ENCODE measurements at places on chromosomes 13 and 19. TPM values are rescaled to one million over a fixed set of nuclear protein-coding genes. Genes with fewer than 3 reads are reported as not detected.

GRCh38 chr19:1266916-1267476, 2.1 kb upstream of the CIRBP start:
- DNase-seq = no peak

DNA sequence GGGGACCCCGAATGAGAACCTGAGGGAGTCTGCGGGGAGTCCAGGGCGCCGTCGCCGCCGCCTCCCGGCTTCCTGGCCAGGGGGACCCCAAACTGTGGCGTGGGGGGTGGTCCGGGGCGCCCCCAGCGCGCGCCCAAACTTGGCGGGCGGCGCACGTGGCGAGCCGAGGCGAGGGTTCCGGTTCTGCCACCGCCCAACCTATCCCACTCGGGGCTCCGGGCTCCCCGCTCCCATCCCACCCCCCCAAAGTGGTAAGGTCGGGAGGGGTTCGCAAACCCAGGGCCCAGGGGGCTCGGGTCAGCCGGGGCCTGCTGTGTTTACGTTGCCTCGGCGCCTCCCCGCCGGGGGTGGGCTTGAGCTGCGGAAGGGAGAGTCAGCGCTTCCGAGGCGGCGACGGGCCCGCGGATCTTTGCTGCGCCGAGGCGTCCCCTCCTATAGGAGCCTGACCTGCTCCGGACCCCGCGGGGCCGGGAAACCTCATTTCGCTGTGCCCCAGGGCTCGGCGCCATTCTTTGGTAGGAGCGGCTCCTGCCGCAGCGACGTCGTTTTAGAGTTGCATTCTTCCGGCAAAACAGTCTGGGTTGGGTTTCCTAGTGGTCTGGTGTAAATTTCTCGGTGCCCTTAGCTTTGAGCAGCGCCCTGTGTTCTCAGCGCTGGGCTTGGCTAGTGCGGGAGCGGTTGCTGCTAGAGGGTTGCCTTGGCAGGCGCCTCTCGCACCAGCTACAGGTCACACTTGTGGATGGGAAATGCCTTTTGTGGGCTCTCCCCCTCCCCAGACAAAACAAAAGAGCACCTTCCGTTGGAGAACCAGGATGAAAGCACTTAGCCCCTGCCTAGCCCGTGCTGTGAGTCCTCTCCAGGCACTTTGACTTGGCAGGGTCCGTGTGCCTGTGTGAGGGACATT, 1.2 kb downstream of the DAZAP1 start:
- no peak for DNase-seq

GRCh38 chr19:55172741-55173140, 6.3 kb upstream of the DNAAF3 start:
- DNase-seq = no peak

DNA sequence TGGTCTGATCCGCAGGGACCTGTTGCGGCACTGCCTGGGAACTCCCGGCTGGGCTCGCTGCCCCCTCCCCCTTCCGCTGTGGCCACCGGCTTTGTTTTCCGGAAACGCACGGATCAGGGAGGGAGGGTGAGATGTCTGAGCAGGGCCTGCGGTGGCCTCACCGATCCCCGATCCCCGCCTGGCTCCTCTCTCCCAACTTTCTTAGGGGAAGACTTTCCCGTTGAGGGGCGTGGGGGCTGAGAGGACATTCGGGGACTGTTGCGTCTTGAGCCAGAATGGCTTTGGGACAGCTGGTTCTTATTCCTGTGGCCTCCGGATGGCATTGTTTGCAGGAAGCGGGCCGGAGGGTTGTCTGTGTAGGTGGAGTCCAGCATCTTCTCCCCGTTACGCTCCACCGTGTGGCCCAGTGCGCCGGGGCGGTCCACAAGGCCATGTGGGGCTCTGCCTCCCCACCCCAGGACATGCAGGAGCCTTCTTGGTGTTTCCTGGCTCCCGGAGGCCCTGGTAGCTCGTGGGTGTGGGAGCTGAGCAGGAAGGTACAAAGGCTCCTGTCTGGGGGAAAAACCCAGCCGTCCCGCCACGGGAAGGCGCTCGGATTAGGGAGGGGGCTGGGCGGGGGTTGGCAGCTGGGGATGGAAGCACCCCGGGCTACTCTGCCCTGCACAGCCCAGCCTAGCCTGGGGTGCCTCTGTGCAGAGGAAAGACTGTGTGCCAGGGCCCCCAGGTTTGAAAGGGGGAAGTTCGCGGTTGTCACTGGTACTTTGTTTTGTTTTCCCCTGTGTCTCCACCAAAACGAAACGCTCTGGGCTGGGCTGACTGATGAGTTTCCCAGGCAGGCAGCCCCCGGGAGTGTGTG, 1.3 kb downstream of the CSNK1G2 start:
- DNase-seq = no peak

The TICAM1 gene
- total RNA-seq = 7.4 TPM

DNA sequence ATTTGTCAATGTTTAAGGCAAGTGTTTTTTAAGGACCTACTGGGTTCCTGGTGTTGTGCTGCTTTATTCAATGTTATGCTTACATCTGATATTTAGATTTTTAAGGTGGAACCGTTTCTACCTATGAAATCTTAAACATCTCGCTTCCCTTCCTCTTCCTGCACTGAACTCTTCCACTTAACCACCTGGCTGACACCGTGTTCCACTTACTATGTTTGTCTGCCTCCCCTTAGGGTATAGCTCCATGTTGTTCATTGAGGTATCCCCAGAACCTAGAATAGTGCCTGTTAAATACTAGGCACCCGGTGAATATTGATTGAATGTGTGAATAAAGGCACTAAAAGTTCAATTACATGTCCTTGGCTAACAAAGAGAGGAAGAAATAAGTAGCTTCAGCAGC, 104.9 kb downstream of the RNF17 start:
- no peak for DNase-seq

DNA sequence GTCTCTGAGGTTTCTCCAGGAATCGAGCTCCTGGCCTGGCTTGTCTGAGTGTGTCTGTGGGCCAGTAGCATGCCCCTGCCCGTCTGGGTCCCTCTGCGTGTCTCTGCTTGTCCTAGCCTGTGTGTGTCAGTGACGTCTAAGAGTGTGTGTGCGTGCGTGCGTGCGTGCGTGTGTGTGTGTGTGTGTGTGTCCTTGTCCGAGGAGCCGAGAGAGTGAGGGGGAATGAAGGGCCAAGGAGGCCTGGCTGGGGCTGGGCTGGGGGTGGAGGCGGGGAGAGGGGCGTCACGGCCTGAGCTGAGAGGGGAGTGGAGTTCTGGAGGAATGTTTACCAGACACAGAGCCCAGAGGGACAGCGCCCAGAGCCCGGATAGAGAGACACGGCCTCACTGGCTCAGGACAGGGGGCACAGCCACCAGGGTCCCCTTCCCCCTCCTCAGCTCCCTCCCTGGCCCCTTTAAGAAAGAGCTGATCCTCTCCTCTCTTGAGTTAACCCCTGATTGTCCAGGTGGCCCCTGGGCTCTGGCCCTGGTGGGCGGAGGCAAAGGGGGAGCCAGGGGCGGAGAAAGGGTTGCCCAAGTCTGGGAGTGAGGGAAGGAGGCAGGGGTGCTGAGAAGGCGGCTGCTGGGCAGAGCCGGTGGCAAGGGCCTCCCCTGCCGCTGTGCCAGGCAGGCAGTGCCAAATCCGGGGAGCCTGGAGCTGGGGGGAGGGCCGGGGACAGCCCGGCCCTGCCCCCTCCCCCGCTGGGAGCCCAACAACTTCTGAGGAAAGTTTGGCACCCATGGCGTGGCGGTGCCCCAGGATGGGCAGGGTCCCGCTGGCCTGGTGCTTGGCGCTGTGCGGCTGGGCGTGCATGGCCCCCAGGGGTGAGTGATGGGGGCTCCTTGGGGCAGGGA, at the start of gene AXL:
Gene AXL (plus strand): TSS at position 609 of the 893 bp plus-strand sequence. CDS start 170 bp downstream, at position 779.
- no peak for DNase-seq

All from epithelial cell of proximal tubule (primary cell).